ENCODE measurements at places on chromosomes 16 and 17.
A peak's percentile ranks its signal among the peaks of the same experiment; 100 is the strongest.

DNA sequence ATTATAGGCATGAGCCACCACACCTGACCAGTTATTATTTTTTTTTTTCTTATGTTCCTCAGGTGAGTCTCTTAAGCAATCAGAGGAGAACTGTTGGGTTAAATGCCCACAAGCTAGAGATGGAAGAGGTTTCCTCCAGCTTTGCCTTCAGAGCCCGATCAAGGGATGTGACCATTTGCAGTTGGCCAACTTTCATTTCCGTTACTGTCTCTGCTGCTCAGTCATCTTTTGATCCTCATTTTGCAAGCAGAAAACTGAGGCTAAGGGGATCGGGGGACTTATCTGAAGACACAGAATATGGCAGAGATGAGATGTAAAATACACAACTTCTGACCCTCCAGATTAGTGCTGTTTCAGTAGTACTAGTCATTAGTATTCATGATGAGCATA, 188.8 kb downstream of the RAB11FIP4 start:
- DNase-seq, result no peak

GRCh38 chr16:1171001-1171400, 18.1 kb downstream of the CACNA1H start:
- DNase-seq, result no peak

- DNase-seq, result no peak
Measured at GRCh38 chr17:77325577-77326075, 184.9 kb downstream of the SEC14L1 start.

DNA sequence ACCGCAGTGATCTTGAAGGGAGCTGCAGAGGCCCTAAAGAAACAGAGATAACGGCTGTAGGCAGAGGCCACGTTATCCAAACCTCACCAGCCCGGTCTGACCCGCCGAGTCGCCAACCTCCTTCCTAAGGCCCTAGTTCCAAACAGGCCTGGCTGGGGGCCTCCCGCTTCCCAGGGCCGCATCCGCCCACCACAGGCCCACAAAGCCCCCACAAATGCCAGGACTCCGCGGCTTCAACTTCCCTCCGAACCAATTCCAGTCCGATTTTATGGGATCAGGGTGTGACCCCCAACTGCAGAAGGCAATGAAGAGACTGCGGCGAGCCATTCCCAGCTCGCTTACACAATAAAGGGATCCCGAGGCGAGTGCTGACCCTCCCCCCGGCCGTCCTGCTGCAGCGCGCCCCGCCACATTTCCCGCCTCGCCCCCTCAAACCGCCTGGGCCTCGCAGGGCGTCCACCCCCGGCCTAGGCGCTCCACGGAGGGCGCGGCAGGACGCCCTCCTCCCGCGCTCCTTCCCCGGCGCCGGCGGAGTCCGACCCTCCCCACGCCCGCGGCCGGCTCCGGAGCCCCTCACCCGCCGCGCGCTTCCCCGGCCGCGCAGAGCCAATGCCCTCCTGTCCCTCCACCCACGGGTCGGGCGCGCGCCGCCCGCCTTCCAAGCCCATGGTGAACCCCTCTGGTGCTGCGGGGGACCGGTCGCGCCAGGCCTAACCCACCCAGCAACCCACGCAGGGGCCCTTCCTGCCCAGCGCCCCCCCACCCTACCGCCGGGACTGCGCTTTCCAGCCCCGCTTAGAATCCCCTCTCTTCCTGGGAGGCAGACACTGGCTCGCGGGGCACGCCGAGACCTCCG, 926 bp downstream of the MYH10 start:
- peak; percentile 31 for DNase-seq

DNA sequence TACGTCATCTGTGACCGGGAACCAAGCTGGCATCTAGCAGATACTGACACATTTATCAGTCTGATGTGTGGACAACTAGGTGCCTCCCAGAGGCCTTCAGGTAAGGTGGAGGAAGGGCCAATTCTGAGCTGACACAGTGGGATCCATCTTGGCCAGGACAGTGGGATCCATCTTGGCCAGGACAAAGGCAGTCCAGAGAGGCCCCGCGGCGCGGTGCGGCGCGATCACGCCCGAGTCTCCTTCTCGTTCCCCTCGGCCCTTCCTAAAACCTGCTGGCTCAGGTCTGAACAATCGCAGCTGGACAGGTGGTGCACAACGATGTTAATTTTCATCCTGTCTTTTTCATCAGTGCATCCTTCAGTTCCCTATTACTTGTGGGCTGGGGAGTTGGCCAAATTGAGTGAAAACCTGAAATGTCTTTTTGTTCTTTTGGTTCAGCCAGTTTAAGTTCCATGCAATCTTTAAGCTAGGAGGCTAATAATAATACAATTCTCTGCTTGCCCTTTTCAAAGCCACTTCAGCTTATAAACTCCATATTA, 486 bp upstream of the WSB1 start:
- DNase-seq, result no peak

DNA sequence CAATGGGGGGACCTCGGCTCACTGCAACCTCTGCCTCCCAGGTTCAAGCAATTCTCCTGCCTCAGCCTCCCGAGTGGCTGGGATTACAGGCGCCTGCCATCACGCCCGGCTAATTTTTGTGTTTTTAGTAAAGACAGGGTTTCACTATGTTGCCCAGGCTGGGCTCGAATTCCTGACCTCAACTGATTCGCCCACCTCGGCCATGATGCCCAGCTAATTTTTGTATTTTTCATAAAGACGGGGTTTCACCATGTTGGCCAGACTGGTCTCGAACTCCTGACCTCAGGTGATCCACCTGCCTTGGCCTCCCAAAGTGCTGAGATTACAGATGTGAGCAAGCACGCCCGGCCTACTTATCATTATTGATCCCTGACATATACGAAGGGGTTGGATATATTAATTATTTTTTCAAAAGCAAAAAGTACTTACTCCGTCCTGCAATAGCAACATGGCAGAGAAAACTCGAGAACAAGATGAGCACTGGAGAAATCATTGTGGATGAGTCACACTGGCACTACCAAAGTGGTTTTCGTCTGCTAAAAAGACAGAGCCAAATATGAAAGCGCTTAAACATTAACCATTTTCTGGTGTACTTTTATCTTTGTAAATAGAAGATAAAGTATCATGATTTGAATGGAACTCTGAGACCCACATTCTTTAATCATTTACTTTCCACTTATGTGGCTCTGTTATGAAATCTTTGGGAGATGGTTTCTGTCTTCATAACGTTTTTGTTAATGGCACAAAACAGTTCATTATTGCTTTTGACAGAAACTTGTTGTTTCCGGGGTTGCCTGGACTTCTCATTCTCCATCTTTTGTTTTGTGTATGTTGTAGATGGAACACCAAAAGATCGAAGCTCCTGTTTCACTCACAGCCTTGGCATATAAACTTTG, at the start of gene APOH:
Gene APOH (minus strand): TSS at position 529 of the 896 bp plus-strand sequence. CDS start 36 bp downstream, at position 493.
- DNase-seq, result no peak

- DNase-seq, result no peak
Measured at GRCh38 chr17:66474806-66475497, 172.5 kb downstream of the PRKCA start.

GRCh38 chr16:27238591-27238990, 30.0 kb downstream of the NSMCE1 start:
- no peak for DNase-seq

DNA sequence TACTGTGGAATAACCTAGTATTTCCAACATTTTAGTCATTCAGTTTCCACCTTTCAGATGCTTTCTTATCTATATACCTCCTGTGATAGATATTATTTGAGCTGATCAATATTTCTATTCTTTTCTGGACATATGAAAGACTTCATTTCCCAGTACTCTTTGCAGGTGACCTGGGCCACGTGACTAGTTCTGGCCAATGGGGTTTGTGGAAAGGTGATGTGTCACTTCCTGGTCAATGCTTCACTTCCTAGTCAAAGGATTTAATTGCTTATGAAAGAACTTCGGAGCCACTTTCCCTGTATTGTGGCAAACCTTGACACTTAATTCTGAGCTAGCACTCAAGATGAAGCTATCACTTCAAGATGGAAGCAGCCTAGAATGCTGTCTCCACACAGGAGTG, 248.9 kb upstream of the FOXF1 start:
- DNase-seq, result no peak

DNA sequence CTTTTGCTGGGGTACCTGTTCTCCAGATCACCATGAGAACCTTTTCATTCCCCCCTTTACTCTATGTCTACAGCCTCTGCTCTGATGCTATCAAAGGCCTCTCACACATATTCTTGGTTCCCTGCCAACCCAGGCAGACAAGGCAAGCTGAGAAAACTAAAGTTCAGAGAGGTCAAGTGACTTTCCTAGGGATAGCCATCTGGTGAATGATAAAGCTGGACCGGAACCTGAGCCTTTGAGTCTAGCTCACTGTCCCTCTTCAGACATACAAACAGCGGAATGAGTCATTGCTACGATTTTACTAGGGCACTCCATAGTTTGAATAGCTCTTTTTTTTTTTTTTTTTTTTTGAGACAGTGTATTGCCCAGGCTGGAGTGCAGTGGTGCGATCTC, 73.3 kb downstream of the XYLT1 start:
- peak; percentile 70 for DNase-seq

- no peak for DNase-seq
Measured at GRCh38 chr17:10162096-10162495, 36.3 kb downstream of the GAS7 start.

- no peak for DNase-seq
Measured at GRCh38 chr16:10740845-10741208, 2.8 kb upstream of the NUBP1 start.

GRCh38 chr17:64102627-64103390, 27.1 kb downstream of the ERN1 start:
- DNase-seq, result no peak

DNA sequence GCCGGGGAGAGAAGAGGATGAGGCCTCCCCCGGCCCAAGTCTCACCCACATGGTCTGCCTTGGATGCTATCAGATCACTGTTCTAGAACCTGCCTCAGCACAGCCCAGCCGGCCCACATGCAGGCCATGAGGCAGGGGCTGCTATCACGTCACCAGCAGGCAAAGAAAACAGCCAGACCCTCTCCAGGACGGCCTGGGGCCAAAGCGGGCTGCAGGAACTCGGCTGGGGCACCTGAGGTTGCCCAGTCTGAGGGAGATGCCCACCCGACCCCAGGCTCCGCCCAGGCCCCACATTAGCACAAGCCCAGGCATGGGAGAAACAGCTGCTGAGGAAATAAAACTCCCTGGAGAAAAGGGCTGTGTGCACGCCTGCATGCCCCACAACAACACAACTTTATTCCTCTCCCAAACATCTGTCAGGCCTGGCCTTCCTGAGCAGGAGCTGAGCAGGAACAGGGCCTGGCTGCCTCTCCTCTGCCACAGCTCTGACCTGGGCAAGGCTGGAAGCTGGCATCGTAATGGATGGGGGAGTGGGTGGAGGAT, 6.7 kb upstream of the SMIM5 start:
- DNase-seq, result no peak

DNA sequence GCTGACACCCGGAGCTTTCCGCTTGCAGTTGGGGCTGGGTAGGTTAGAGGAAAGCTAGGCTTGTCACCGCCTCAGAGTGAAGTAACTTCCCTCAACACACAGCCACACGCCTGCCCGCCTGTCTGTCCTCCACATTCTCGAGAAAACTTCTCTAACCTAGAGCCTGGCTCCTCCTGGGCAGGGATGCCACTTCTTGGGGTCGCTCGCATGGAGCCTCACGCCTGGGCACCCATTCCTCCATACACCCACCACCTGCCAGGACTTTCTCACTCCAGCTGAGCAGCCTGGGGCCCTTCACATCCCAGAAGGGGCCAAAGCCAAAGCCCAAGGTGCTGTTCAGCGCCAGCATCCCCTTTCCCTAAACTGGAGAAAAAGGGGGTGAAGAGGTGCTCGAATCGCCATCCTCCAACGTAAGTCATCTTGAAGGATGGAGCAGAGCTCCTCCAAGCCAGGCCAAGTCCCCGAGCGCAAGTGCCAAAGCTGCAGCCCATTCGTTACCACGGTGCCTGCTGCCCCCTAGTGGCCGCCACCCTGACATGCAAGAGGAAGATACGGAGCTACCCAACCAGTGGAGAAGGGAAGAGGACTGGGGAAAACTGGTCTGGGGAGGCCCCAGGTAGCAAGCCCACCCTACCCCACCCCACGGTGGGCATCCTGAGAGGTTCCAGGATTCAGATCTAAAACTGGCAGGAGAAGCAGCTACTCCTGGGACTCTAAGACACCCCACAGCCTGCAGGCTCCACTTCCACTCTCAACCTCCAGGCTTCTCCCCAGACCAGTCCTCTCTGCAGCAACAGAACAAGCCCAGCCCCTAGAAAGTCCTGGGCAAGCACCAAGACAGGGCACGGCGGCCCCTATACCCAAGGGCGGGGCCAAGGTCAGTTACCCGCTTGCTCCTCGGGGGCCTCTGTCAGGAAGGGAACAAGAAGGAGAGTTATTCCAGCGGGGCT, 63.1 kb downstream of the MYO18A start:
- DNase-seq, result peak; percentile 75

DNA sequence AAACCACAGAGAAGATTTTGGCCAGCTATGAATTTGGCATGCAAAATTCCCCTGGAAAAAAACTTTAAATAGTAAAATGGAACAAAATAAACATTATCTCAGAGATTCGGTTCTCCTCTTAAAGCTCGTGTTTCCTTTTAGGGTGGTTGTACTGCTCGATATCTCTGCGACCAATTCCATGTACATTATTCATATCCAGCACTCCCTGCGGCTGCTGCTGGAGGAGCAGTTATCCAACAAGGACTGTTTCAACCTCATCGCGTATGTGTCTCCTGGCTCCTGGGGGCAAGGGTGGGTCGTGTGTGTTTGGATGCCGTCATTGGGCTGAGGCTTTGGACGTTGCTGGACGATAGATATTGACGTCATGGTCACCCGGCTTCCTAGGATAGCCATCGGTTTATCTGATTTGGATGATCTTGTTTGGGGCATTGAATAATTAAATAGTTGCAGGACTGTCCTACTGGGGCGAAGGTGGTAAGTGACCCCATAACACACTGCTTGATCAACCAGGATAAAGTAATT, 33.8 kb downstream of the VWA3A start:
- no peak for DNase-seq

DNA sequence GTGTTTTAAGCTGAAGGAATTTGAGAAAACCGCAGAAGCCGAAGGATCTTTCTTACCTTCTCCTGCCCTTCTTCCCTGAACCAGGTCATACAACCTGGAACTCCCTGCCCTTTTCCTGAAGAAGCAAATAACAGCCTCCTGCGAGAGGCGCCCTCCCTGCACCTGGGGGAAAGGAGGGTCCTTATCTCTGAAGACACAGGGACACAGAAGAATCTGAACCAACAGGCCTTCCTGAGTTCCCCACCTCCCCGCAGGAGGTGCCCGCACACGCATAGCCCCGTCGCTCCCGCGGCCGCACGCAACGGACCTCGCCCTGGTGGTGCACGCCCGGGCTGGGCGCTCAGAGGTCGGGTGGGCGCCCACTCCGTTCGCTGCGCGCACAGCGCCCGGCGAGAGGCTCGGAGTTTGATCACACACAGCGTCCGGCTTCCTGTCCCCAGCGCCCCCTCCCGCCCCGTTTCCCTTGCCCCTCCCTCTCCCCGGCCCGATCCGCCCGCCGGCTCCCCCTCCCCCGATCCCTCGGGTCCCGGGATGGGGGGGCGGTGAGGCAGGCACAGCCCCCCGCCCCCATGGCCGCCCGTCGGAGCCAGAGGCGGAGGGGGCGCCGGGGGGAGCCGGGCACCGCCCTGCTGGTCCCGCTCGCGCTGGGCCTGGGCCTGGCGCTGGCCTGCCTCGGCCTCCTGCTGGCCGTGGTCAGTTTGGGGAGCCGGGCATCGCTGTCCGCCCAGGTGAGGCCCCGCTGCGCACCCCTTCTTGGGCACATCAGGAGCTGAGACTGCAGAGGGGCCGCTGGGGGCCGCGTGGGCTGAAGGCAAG, at the start of gene TNFSF12:
Gene TNFSF12 (plus strand): TSS at position 474 of the 816 bp plus-strand sequence. CDS start 96 bp downstream, at position 570.
- DNase-seq, result no peak
